Esophagus squamous epithelium (tissue), 5 donors: ENCODE measurements at places on chromosomes 2 and 18.

- no peak for DNase-seq
Observed at GRCh38 chr2:26475037-26475436, 2.9 kb downstream of the OTOF start.

DNA sequence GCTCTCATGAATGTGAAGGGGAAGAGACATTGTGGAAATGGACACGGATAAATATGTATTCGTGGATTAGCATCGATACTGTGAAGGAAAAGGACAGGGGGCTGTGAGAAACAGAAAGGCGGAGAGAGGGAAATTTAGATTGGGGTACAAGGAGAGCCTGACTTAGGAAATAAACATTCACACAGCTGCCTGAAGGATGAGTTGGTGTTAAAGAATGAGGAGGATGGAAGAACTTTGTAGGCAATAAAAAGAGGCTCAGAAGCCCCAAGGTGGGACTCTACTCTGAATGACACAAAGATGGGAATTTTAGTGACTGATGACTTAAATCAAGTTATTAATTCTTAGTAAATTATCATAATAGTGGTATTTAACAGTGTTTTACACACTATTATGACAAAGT is 10.1 kb downstream of the MYO1B start:
- DNase-seq: no peak

DNA sequence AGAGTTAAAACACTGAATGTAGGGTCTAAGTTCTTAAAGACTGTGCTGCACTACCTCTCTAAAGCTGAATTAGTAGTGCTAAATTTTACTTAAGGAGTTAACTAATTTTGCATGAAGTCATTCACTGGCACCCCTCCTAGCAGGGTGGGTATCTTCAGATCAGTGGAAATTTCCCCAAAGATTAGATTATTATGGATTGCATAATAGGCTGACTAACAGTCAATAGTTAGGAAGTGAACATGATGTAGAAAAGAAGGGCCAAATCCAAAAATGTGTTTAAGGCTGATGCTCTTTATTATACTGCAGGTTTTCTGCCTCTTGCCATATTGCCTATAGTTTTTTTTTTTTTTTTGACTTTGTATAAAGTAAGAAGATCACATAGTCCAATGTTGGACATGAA is 5.2 kb downstream of the ZNF638 start:
- no peak for DNase-seq

GRCh38 chr2:158994920-158995676 is 26.7 kb downstream of the TANC1 start:
- DNase-seq: no peak

- DNase-seq: no peak
Observed at GRCh38 chr2:46876741-46877384, 38.7 kb downstream of the MCFD2 start.

GRCh38 chr2:106990297-106990696 is 104.3 kb upstream of the ST6GAL2 start:
- no peak for DNase-seq

DNA sequence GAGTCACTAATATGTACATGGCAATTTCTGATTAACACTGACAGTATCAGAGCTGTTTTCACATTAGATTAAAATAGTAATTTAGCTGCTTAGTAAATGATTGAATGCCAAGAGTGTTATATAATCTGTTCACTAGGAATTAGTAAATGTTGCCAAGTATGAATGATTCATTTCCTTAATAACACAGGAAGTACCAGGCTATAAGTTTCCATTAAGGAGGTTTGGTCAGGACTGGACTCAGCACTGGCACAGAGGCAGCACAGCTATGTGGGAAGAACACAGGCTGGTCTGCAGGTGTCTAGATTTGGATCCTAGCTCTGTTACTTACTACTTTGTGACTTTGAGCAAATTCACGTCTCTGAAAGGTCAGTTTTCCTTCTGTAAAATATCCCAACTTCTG is 97.2 kb downstream of the TDRD15 start:
- DNase-seq: no peak

DNA sequence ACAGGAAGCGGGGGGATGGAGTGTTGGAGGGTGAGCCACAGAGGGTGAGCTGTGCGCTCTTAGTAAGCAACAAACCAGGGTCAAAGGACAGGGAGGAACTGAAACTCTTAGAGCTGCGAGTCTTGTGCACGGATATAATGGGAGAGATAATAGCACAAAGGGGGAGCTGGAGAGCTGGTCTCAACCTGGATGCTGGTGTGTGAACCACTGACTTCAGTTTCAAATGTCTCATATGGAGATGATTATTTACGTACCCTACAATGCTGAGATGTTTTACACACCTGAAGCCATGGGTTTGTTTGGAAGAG is 35.9 kb downstream of the PTGR3 start:
- DNase-seq: no peak

- DNase-seq: no peak
Observed at GRCh38 chr18:67893916-67894315, 377.4 kb upstream of the DSEL start.

DNA sequence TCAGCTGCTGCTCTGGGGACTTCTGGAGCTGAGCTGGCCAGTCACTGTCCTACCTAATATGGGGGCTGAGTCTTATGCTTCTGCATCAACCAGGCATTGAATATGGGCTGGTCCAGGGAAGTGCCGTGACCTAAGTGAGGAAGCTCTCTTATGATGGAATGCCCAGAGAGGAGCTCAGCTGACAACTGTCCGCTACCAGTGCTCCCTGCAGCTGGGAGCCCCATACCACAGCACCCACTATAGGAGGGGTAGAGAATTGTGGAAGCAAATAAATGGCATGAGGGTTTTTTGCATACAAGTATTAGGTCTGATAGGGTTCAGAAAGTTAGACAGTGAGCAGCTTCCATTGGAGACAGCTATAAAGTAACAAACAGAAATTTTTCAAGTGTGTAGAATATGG is 4.5 kb downstream of the TIMM21 start:
- no peak for DNase-seq

GRCh38 chr2:7022492-7023385 is 105.5 kb downstream of the RNF144A start:
- DNase-seq: no peak

- no peak for DNase-seq
Observed at GRCh38 chr2:7502336-7502735, 585.1 kb downstream of the RNF144A start.

GRCh38 chr2:154589514-154589913 is 109.0 kb upstream of the KCNJ3 start:
- no peak for DNase-seq

DNA sequence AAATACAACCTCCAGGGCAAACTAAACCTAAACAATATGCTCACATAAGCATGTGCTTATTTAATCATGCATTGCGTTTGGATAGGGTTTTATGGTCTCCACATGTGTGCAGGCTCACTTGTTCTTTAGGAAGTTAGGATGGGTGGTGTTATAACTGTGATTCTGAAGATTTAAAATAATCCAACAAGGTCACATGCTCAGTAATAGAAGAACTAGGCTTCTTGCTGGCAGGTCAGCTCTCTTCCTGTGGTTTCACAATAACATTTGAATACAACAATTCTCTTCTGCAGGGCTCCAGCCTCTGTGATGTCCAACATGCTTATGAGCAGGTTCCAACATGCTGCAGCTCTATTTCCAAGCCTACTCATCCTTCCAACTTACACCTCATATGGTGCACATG is 84.0 kb downstream of the MYL12B start:
- no peak for DNase-seq

DNA sequence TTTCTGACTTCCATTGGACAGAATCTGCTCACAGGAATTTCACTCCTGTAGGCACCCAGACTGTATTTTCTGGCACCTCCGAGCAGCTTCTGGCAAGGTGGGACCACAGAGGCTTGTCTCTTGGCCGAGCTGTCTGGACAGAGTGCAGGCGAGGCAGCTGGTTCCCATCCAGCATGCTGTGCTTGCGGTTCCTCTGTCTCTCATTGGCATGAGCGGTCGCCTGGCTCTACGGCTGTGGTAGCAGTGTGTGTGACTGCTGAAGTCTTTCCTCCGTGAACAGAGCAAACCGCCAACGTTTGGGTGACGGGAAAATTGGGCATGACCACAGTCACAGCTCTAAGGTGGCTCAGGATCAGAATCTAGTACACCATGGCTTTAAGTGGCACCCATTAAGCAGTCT is 411.7 kb upstream of the NETO1 start:
- no peak for DNase-seq

DNA sequence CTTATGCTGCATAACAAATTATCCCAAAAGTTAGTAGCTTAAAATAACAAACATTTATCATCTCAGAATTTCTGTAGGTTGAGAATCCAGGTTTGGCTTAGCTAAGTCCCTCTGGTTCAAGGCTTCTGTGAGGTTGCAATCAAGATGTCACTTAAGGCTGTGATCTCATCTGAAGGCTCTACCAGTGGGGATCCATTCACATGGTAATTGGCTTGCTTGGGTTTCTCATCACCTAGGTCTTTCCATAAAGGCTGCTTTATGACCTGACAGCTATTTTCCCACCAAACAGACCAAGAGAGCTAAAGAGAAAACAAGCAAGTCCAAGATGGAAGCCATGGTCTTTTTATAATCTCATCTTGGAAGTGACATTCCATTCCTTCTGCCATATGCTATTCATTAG is 137.3 kb downstream of the DTNA start:
- no peak for DNase-seq

DNA sequence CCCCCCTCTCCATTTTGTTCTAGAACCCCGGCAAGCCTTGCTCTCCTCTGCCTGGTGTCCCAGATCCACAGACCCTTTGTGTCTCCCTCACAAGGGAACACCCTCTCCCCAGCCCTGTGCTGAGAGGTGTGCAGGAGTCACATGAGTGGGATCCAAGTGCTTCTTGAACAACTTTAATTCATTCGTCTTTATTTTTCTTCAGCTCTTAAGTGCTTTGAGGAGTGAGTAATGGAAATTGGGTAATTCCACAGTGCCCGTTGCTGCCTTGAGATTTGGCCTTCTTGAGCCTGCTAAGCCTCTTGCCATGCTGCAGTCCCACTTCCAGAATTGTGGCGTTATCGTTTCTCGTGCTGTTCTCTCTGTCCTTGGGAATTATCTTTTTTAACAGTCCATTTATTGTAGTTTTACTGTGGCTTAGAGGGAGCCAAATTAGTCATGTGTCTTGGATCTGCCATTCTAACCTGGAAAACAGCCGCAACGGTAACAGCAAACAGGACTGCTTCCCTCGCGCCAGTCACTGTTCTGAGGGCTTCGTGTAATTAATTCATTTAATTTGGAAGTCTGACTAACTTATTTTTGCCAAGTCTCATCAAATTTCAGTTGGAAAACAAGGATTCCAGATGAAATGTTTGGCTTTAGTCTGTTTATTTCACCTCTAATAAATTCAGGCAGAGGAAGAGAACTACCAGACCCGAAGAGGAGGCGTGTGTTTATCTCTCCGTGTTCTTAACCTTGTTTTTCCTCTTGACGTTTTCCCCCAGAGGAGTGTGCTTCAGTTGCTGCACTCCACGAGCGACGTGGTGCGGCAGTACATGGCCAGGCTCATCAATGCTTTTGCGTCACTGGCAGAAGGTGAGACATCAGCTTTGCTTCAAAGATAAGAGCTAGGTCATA is 72.0 kb downstream of the ARMC9 start:
- no peak for DNase-seq

DNA sequence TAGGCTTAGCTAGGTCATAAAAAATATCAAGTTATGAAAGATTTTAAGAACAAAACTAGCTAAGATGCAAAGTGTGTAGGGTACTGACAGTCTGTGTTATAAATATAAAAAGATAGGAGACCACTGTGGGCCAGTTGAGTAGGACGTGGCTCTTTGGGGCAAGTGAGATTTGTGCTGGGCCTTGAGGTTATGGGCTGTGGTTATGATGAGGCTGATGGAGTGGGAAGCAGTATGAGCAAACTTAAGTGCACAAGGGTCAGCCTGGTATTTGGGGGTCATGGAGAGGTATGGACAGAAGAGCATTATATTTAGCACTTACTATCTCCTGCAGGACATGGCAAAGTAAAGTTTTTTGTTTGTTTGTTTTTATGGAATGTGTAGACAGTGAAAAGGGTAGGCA is 70.1 kb downstream of the SETBP1 start:
- no peak for DNase-seq

DNA sequence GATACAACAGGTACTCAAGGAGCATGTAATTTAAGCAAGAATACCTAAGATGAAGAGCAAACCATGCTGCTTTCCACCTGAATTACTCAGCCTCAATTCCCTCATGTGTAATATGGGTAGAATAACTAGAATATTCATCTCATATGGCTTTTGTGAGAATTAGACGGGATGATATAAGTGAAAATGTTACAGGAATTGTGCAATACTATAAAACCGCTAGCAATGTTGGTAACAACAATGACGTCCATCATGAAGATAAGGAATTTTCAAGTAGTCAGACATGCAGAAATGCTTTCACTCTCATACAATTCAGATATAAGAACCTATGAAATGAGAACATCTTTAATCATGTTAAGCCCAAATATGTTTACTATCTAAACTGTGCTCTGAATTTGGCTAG is 2106.6 kb upstream of the CELF4 start:
- DNase-seq: no peak

DNA sequence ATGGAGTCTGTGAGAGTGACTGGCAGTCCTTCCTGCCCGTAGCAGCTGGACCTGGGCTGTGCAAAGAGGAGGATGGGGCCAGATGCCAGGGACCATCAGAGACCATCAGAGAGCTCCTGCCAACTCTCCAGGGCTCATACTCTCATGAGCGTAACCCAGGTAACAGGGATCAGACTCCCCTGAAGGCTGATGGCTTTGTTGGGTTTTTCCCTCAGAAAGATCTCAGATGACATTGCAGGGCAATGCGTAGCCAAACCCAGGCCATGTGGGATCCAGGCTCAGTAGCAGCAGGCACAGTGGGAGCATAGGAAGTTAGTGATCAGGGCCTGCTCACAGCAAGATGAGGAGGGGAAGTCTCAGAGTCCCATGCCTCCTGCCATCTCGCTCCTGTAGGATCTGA is 218.0 kb downstream of the LOXHD1 start:
- DNase-seq: no peak

GRCh38 chr2:217834744-217835513 is 167.9 kb downstream of the TNS1 start:
- no peak for DNase-seq

DNA sequence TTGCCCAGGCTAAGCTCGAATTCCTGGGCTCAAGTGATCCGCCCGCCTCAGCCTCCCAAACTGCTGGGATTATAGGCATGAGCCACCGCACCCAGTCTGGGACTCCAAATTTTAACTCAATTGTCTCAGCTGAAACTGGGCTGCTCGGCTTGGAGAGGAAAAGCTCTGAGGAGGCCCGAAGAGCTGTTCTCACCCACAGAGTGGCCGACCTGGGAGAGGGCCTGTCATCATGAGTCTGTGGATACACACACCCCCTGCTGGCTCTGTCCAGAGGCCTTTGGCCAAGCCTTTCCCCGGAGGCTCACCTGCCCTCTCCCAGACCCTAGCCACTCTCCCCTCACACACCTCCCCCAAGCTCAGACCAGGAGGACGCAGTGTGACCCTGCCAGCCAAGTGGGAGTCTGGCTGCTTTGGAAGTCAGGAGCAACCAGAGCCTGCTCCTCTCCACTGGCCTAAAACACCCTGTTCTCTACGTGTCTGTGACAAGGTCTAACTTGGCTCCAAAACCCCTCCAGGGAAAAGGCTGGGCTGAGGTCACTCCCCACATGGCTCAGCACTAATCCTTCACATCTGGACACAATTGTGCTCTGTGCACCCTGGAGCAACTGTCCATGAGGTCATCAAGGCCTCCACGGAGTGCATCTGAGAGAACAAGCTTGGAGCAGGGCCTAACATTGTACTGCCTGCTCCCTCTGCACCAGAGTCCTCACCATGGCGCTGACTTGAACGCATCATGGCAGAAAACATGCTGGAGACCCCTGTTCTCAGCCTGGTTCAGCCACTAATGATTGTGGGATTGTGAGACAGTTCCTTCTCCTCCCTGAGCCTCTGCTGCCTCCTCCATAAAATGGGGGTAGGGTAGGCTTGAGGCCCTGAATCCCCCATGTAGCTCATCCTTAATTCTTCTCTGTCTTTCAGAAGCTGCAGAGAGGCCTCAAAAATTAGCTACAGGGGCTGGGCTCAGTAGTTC is 49.9 kb upstream of the RAB6C start:
- no peak for DNase-seq
